Nephron progenitor cell (in vitro differentiated cells): ENCODE measurements at places on chromosomes 3 and 15.

- DNase-seq, result peak; percentile 36
Observed at GRCh38 chr3:72338942-72339669, 509.1 kb downstream of the SHQ1 start.

DNA sequence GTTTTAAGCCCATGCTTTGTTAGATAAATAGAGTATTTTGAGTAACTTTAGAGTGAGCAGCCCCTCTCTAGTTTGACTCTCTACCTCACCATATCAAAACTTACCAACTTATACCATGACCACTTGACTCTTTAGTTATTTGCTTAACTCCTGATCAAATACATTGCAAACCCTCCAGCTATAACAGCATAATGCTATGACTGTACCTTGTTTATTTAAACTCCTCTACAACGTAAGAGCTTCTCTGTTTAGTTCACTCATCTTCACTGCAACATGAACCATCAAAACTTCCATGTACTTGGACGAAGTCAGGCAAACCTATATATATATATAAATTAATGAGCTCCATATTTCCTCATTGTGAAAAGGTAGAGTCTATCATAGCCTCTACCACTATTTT is 218.2 kb downstream of the DPH6 start:
- DNase-seq, result no peak

GRCh38 chr3:30657914-30658313 is 51.5 kb downstream of the TGFBR2 start:
- no peak for DNase-seq

DNA sequence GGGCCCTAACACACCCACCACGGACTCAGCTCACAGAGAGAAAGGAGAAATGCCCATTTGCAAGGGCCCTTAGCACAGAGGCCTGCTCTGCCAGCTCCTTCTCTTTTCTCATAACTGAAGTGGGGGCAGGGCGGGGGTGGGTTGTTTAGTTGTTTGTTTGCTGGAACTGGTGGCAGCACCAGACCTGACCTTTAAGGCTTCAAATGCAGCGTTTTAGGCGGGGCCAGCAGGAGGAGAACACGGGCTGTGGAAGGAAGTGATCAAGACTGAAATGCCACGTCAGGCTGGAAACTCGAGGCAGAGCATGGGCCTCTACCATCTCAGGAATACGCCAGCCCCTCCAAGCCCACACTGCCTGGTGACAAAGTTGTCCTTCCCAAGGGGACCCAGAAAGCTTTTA is 9.3 kb downstream of the CACNA2D2 start:
- no peak for DNase-seq
